ENCODE measurements at places on chromosomes 6 and 20.

DNA sequence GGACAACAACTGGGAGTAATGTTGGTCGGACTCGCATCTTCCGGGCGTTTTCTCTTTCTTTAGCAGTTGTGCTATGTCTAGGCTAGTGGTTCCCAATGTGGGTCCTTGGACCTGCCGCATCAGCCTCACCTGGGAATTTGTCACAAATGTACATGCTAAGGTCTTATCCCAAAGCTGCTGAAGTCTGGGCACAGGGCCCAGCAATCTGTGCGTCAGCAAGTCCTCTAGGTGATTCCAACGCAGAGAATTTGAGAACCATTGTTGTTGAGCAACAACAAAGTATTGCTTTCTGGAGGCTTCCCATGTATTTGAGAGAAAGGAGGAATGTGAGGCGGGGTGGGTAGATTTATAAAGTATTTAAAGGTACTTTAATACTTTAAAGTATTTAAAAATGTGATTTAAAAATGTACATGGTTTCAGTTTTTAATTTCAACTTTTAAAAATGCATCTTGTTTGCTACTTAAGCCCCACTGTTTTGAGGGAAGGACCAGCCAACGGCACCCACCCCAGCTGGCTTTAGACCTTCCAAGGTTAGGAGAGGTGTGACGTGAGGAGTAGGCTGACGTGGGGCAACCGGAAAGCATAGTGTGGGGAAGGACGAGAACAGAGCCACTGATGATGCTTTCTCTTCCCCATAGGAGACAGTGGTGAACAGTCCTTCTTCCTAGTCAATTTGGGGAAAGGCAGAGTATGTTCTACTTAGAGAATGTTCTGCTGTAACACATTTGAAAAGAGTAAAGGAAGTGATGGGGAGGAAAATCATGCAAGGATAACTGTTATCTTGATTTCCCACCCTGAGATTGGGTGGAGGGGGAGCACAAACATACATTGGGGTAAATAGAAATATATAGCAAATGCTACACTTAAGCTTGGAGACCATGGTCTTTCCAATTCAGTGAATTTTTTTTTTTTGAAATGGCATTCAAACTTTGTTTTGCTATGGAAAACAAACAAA, 4.3 kb downstream of the UST start:
- no peak for DNase-seq

DNA sequence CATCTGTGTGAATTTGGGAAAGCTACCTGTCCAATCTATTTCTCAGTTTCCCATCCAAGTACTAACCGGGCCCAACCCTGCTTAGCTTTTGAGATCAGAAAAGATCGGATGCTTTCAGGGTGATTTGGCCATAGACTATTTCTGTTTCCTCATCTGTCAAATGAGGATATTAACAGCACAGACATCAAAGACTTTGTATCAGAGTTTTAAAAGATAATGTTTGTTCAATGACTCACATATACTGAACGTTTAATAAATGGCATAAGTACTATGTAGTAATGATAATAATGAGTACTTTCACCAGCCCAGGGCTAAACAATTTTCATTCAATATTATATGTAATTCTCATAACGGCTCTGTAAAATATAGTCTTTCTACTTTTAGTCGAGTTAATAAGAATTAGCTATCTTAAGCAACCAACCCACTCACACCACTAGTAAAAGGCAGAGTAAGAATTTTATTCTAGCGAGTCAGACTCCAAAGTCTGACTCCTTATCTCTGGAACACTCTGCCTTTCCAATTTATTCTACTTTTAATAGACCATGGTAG, 216.5 kb downstream of the ARHGAP18 start:
- no peak for DNase-seq

DNA sequence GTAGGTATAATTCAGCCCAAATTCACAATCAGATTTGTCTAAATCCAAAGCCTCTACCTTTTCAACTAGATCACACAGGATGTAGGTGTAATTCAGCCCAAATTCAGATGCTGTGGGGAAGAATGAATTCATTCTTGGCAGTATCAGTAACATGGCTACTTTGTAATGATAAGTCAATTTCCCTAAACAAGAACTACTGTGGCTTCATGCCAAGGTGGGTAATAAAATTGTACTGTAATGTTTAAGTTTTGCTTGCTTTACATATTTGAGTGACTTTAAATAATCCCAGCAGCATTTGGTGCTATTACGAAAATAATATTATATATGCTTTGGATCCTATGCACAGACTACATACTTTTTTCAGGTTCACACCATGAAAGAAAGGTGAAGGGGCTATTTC, 239.1 kb downstream of the HDGFL1 start:
- no peak for DNase-seq

- no peak for DNase-seq
Measured at GRCh38 chr6:166253778-166254204, 54.4 kb downstream of the PRR18 start.

GRCh38 chr6:120489941-120490340, 844.3 kb downstream of the TBC1D32 start:
- DNase-seq = no peak

GRCh38 chr6:126753606-126754005, 364.9 kb upstream of the RSPO3 start:
- no peak for DNase-seq

DNA sequence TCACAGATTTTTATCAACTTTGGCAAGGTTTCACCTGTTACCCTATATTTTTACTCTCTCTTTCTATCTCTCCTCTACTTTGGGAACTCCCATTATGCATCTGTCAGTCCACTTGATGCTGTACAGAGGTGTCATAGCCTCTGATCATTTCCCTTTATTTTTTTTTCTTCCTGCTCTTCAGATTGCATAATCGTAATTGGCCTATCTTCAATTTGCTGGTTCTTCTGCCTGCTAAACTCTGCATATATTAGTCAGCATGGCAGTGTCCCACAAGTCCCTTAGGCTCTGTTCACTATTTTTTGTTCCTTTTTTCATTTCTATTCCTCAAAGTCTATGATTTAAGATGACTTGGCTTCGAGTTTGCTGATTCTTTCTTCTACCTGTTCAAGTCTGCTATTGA, 44.7 kb upstream of the MICB start:
- no peak for DNase-seq

- DNase-seq = no peak
Measured at GRCh38 chr6:135876058-135876457, 24.6 kb downstream of the PDE7B start.

DNA sequence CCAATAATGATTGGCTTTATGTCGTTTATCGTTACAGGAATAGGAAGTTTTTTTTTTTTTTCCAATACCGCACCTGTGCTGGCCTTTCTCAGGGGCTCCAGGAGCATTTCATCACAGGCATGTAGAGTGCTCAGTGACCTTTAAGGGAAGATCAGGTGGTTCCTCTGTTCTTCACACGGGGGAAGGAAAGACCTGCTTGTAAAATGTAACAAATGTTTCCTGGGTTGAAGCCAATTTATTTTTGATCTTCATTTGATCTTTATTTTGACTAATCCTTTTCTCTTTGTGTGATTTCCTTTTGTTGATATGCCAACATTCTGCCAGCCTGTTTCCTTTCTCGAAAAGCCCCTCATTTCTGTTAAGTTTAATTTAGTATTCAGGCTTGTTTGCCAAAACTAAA, 61.9 kb upstream of the HBS1L start:
- no peak for DNase-seq

DNA sequence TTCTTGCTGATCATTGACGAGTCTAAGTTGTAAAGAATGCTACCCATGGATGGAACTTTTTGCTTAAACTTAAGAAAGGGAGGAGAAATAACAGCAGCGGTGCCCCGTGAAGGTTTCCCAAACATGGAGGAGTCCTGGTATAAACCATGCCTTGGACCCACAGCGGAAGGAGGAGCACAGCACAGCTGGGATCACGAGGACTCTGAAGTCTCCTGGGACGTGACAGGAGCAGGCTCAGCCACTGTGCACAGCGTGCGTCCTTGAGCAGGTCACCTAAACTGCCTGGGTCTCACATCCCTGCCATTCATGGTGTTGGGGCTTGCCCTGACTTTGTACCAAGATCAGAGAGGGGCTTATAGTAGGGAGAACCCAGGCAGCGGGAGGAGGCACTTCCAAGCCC, 56.1 kb upstream of the UNC93A start:
- no peak for DNase-seq

GRCh38 chr6:130946076-130946475, 117.0 kb downstream of the EPB41L2 start:
- DNase-seq = no peak

DNA sequence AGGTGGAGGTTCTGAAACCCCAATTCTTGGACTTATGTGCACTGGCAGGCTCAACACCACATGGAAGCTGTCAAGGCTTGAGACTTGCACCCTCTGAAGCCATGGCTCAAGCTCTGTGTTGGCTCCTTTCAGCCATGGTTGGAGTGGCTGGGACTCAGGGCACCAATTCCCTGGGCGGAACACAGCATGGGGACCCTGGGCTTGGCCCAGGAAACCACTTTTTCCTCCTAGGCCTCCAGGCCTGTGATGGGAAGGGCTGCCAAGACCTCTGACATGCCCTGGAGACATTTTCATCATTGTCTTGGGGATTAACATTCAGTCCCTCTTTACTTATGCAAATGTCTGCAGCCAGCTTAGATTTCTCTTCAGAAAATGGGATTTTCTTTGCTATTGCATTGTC, 26.2 kb upstream of the CLDN20 start:
- no peak for DNase-seq

- DNase-seq = no peak
Measured at GRCh38 chr6:105453968-105454367, 51.1 kb upstream of the PREP start.

- no peak for DNase-seq
Measured at GRCh38 chr6:63807056-63807455, 171.5 kb downstream of the PHF3 start.

Measured in activated CD4-positive, CD25-positive, alpha-beta regulatory T cell treated with anti-CD3 and anti-CD28 coated beads, Interleukin-2, amount 50 U/mL, for 16 hours (primary cell).